T1000 (cell line): ENCODE measurements at places on chromosomes 12 and 14.
A peak's percentile ranks its signal among the peaks of the same experiment; 100 is the strongest.

GRCh38 chr12:115060477-115061168 lies 376.6 kb upstream of the TBX3 start:
- DNase-seq = no peak

GRCh38 chr14:103546652-103547454 lies 15.6 kb downstream of the BAG5 start:
- peak; percentile 55 for DNase-seq

GRCh38 chr14:94480809-94481208 lies 4.8 kb upstream of the SERPINA9 start:
- DNase-seq = no peak

GRCh38 chr12:98253207-98254037 lies 262.0 kb upstream of the TMPO start:
- DNase-seq = no peak

DNA sequence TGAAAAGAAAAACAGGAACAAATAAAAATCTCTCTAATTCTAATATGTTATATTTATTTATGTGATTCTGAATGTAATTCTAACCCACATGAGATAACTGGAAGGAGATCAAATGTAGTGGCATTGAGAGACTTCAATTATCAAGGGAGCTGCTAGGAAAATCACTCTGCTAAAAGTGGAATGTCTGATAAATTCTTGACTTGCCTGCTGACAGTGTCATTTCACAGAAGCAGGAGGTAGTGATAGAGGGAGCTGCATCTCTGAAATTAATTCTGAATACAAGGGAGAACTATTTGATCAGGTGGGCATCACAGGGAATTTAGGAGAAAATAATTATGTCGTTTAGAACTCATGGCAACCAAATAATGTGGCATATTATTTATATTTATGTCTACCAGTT lies 303.6 kb downstream of the BCAT1 start:
- DNase-seq = no peak

GRCh38 chr14:75879031-75879430 lies 102.8 kb downstream of the TGFB3 start:
- DNase-seq = no peak

- DNase-seq = no peak
These were observed 22.7 kb downstream of the CMKLR1 start for GRCh38 chr12:108316176-108317086.

DNA sequence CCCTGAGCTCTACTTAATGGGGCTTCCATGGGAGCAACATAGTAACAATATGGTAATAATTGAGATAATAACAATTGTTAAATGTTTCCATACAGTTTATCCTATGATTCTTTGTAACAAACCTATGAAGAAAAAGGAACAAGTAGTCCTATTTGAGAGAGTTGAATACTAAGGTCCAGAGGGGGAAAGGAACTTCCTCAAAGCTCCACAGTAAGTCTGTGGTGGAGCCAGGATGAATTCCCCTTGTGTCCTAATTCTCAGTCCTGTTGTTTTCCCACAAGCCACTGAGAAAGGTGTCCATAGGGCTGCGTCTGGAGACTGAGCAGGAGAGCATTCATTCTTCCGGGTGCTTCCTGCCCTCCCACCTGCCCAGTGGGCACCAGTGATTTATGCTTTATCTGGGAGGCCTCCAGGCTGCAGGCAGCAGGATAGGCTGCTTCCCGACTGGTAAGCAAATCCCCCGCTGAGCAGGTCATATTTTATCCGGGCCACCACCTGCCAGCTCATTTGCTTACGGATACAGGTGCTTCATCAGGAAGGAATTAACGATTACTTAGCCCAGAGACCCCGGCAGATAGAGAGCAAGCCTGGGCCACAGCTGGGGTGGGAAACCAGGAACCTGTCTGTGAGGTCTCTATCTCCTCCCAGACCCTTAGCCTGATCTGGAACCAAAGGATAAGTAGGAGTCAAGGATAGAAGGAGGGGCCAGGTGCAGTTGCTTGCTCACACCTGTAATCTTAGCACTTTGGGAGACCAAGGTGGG lies 33.9 kb upstream of the FAM222A start:
- no peak for DNase-seq

GRCh38 chr12:125263385-125263784 lies 198.2 kb downstream of the AACS start:
- DNase-seq = no peak

- peak; percentile 3 for DNase-seq
These were observed 58.8 kb downstream of the PIK3C2G start for GRCh38 chr12:18320036-18320617.

DNA sequence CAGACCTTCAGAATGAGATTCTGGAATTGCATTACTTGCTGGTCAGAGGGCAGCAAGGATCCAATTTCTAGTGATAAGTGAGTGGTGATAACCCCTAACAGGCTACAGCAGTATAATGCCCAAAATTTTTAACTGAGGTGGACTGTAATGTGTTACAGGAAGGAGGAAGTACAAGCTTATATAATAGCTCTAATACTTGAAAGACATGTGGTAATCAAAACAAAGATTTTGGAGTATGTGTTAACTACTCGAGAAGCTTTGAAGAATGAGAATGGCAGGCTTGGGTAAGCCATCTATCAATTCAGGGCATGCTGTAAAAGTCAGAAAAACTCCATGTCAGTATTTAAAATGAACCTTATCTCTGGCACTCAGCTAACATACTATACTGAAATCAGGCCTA lies 70.5 kb downstream of the ANKS1B start:
- DNase-seq = no peak

DNA sequence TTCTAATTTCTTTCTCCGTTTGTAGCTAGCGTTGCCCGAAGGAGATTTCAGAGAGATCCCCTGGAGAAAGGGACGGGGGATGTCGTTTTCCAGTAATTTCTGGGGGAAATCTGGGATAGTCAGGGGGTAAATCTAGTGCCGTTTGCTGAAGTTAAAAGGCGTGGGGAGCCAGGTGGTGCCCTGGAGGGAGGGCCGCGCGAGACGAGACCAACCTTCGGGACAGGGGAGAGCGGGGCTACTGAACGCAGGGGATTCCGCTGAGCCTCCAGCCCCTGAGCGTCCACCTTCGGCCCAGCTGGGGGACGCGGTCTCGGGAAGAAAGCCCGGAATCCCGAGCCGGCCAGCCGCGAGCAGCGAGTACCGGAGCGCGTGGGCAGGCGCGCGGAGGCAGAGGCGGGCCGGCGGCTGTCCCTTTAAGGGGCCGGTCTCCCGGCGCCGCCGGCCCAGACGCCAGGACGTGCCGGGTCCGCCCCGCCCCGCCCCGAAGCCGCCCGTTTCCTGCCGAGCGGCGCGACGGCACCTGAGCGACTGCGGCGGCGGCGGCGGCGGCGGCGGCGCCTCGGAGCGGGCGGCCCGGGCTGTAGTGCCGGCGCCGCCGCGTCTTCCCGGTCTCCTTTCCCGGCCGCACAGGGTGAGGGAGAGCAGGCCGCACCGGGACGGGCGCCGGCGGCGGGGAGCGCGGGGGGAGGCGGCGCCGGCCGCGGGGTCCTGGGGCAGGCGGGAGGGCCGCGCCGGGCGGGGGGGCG lies at the start of gene KTN1:
Gene KTN1 (plus strand): TSS at position 484 of the 746 bp plus-strand sequence. CDS start 31,842 bp downstream, outside the sequence.
- DNase-seq = peak; percentile 47

DNA sequence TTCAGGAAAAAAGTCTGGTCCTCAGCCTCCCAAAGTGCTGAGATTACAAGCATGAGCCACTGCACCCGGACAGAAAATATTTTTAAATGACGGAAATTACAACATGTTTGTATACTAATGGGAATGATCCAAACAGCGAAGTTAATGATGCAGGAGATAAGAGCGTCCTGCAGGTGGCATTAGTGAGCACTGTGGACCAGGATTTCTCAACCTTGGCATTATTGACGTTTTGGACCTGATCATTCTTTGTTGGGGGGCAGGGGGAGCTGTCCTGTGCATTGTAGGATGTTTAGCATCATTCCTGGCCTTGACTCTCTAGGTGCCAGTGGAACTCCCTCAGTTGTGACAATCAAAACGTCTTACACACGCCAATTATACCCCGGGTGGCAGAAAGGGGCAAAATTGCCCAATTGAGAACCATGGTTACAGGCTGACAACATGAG lies 34.1 kb downstream of the SCFD1 start:
- DNase-seq = no peak

- no peak for DNase-seq
These were observed 336.4 kb downstream of the LRIG3 start for GRCh38 chr12:58583940-58584339.

DNA sequence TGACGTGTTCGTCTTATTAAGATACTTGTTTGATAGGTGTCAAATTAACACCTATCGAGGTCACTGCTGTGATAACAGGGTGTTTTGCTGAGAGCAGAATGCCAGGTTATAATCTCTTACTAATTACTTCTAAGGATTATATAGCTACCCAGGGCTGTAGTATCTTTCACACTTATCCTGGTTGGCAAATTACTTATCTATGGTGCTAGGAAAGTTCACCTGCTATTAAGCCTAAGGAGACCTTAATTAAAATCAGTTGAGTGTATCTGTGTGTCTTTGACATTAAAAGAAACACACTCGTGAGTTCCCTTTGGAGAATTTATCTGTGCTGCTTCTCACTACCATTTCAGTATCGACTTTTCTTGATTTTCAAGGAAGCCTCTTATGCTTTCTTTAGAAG lies 301.6 kb upstream of the SLC16A7 start:
- no peak for DNase-seq

DNA sequence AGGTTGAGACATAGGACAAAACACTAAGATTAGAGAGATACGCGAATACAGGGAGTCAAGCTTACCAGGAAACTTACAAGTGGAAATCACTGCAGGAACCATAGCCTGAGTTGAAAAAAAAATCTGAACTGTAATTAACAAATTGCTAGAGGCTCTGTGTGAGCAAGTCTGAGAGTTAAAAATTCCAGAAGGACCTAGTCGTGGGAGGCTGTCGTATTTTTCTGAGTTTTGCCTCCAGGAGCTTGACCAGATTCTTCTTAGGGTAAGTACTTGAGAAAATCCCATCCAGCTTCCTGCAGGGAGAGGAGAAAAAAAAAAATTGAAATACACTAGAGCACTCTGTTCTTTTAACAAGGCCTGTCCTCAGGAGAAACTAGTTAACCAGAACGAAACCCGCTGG lies 22.7 kb downstream of the DIO2 start:
- DNase-seq = no peak

DNA sequence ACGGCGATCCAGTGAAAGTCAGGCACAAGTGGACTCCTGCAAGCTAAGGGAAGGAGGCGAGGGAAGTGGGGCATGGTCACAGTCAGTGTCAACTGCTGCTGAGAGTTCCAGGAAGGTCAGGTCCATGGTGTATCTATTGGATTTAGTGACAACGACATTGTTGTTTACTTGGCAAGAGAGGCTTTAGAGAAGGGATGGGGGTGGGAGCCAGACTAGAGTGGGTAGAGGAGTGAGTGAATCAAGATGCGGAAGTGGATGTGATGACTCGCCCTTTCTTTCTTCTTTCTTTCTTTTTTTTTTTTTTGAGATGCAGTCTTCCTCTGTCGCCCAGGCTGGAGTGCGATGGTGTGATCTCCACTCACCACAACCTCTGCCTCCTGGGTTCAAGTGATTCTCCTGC lies 12.5 kb downstream of the P2RX7 start:
- peak; percentile 8 for DNase-seq

GRCh38 chr14:28759653-28760313 lies 6.8 kb upstream of the FOXG1 start:
- no peak for DNase-seq

- DNase-seq = no peak
These were observed 140.5 kb downstream of the AKAP6 start for GRCh38 chr14:32469388-32470160.

GRCh38 chr12:17278946-17279345 lies 673.0 kb upstream of the LMO3 start:
- DNase-seq = no peak

GRCh38 chr14:90697577-90698206 lies 118.5 kb downstream of the TTC7B start:
- DNase-seq = peak; percentile 7

DNA sequence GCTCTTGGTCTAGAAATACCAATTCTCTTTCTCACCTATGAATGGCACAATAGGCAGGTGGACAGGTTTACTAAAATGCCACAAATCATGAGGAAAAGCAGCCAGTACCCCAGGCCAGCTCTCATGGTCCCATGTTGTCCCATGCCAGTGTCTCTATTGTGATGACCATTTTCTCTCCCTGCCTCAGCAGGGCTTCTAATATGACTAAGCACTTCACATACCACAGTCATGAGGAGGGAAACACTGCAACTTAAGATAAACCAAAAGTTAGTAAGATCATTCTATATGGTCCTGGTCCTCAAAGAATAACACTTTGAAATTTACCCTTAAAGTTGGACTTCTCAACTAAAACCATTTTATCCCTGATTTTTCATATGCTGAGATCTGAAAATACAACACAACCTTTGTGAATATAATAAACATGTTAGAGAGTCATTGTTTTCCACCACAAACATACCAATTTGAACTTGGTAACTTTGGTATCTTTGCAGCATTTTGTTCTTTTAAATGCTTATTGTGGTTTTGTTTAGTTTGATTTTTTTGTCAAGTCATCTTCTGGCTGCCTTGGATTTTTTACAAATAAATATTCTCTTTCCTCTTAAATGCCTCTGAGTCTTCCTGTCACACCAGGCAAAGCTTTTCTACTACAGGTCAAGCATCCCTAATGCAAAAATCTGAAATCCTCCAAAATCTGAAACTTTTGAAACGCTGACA lies 3.6 kb downstream of the TTC5 start:
- no peak for DNase-seq

DNA sequence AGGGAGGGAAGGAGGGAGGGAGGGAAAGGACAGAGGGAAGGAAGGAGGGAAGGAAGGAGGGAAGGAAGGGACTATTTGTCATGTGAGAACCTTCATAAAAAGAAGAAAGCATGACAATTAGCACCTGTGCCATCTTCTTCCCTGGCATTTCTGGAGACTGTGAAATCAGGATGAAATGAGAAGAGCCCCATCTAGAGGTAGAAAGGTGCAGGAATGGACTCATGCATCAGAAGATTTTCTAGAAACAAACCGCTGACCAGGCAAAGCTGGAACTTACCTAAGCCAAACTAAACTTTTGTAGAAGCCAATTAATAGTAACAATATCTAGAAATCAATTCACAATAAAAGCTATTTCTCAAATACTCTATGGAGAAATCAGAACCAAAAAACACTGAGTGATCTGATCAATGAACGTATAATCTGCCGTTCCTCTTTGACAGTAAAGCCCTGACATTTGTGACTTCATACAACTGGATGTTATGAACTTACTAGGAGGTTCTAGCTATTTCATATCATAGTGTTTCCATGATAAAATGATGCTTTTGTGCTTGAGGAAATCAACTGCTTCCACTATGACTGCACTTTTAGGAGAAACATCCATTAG lies 24.4 kb upstream of the CRACR2A start:
- DNase-seq = no peak

DNA sequence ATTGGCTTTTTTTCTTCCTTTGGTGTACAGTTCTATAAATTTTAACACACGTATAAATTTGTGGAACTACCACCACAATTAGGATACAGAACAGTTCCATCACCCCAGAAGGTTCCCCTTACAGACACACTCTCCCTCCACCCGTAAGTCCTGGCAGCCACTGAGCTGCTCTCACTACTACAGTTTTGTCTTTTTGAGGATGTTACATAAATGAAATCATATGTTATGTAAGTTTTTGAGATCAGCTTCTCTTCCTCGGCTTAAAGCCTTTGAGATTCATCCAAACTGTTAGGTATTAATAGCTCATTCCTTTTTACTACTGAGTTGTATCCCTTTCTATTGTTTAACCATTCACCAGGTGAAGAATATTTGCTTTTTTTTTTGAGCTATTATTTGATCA lies 74.3 kb upstream of the SLC24A4 start:
- DNase-seq = no peak
